Activated CD4-positive, alpha-beta T cell treated with anti-CD3 and anti-CD28 coated beads, Interleukin-2, amount 10 ng/mL, durations not matched to agents 7 days and 5 days (primary cell): ENCODE measurements at places on chromosomes 5 and 9. TPM values are rescaled to one million over a fixed set of nuclear protein-coding genes. Genes with fewer than 3 reads are reported as not detected.

DNA sequence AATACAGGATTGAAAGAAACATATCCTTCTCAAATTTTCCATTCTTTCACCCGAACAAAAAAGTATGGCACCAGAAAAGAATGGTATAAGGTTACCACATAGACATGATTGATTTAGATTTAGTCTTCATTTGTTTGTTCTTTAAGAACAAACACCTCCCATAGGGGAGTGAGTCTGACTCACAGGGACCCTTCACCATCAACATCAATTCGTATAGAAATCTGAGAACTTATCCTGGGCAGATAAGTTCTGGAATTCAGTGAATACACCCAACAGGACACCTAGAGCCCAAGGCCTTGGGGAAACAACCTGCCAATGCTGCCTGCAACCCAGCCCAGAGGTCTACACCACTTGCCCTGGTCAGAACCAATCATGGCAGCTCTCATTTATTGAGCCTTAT, 46.2 kb downstream of the LHFPL2 start:
- no peak for DNase-seq

DNA sequence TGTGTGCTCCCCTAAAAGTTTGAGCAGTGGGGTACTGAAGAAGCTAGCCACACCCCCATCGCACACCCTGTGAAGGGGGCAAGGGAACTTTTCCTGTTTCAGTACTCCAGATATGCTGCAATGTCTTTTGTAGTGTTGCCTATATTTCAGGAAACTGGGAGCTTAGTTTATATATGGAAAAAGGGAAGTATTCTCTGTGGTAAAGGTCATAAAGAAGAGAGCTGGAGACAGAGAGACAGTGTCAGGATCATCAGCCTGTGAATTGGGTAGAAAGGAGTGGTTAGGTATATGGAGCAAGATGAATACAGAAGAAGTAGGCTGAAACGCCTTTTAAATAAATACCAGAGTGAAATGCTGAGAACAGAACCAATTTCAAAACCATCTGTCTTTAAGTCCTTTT, 82.2 kb upstream of the C9orf72 start:
- no peak for DNase-seq

DNA sequence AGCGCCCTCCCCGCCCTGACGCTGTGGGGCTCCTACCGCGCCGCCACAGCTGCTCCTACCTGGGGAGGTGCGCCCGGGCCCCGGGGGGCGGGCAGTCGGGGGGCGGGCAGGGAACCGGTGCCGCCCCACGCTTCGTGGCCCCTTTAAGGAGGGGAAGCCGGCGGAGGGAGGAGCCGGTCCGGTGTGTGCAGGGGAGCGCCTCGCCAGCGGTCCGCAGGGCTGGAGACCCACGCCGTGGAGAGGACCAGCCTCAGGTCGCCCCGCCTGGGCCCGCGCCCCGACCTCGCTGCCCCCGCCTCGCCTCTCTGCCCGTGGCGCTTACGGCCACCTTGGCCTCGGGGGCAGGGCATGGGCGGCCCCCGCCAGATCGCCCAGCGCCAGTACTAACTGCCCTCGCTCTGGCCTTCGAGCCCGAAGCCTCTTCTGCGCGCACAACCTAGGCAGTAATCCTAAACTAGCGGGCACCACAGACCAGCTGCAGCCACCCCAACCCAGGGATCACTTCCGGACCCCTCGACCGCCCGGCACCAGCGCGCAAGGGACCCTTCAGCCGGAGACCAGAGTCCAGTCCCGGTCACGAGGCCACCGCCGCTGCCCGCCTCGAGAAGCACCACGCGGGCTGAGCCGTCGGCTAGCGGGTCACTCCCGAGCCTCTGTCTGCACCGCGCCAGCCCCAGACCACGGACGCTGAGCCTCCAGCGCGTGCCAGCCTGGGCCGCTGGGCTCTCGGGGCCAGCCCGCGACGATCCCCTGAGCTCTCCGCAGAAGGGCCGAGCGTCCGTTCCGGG, at the start of gene FOXE1:
FOXE1 (plus strand) TSS at position 171 of the 788 bp plus-strand sequence. CDS start 689 bp downstream, outside the sequence.
- no peak for DNase-seq

GRCh38 chr5:18220631-18221030, 586.4 kb downstream of the TAF11L14 start:
- no peak for DNase-seq

- DNase-seq, result no peak
Observed at GRCh38 chr5:31413030-31413812, 118.7 kb downstream of the DROSHA start.

GRCh38 chr5:15452781-15453180, 47.2 kb upstream of the FBXL7 start:
- no peak for DNase-seq

DNA sequence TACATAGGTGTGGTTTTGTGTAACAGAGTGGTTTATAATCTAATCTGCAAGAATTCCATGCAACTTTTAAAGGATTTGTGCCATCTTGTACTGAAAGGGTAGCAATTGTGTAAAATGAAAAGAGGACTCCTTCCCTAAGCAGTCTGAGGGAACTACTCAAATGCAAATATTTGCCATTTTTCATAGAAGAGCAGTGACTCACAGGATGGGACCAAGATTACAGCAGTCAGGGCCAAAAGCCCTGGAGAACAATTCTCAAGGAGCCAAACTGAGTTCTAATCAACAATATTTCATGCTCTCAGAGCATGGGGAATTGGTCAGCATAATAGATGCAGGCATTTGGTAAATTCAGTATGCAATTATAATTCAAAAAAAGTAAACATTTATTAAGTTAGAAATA, 495.8 kb downstream of the CHSY3 start:
- DNase-seq, result no peak

Gene PCDHA8
- not detected for total RNA-seq

Gene CCDC192
- total RNA-seq, result not detected

Gene PCDHGA10
- total RNA-seq, result not detected

Gene NKD2
- total RNA-seq, result 1.4 TPM

Gene GPR150
- total RNA-seq, result 1.2 TPM

Gene HACD4
- 15.0 TPM for total RNA-seq
